ENCODE measurements at places on chromosomes 7 and 10.

DNA sequence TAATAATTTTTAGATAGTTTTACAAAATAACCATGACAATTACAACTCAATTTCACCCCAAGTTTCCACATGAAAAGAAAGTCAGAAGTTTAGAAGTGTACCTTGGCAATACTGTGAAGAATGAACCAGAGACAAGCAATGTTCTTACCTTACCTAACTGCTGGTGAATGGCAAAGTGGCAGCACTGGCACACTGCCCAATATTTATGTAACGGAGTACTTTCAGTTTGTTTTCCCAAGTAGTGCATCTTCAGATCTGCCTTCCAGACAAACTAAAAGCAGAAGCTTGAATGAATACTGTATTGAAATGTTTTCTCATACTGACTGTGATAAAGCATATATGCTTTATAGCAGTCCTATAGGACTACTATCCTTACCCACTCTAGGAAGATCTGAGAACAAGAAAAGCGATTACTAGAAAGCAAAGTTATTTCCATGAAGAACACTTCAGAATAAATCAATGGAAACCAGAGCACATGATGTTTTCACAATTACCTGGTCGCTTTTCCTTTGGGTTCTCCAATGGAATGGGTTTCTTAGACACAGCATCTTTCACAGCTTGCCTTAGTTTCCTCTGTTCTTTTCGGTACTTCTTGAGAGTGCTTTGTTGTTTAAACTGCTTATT, 1.5 kb downstream of the NOC3L start:
- DNase-seq: no peak

GRCh38 chr7:80603940-80604339, 34.5 kb upstream of the CD36 start:
- no peak for DNase-seq

- DNase-seq: no peak
Observed at GRCh38 chr7:156251861-156252260, 388.7 kb upstream of the RNF32 start.

GRCh38 chr10:32955790-32956189, 2.2 kb downstream of the ITGB1 start:
- DNase-seq: no peak

DNA sequence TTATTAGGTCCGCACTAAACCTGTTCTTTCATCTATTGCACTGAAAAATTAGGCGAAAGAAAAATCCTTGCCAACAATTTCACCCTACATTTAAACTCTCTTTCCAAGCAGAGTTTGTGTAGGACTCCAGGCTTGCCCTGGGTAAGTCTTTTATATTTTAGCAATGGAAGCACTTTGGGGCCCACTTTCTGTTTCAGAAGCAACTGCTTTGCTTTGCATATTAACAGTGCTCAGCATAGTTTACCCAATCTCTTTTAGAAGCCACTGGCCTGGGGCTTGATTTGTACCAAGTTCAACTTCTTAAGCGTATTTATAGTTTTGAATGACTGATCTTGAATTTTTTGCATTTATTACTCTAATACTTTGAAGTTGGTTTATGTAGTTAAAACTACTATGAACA, 78.8 kb upstream of the MDFIC start:
- DNase-seq: no peak
